ENCODE measurements at places on chromosomes 1 and 21.

DNA sequence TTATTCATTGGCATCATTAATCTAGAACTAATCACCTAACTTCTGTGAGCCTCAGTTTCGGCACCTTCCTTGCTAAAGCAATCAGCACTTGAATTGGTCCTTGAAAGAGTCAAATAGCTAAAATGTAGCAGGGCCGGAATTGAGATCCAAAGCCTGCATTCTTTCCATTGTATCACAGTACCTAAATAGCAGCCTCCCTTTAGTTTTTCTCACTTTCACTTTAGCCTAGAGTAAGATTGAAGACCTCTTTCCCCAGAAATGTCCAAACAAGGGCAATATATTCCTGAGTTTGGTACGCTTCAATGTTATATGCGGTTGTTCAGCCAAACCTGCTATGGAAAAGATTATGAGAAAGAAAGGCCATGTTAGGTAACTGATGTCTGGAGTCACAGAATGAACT lies 121.9 kb upstream of the BMP8A start:
- no peak for DNase-seq

DNA sequence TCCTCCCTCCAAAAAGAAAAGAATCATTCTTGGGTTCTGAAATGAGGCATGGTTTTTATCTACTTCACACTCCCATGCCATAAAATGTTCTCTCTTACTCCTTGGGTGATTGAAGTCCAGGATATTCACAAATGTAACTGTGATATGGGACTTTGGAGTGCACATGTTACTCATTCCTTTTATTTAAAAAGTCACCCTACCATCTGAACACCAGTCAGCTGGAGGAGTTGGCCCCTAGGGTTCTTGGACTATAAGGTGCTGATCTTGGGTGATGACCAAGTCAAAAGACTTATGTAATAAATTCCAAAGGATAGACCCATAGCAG lies 128.4 kb downstream of the CLIC6 start:
- DNase-seq: no peak

DNA sequence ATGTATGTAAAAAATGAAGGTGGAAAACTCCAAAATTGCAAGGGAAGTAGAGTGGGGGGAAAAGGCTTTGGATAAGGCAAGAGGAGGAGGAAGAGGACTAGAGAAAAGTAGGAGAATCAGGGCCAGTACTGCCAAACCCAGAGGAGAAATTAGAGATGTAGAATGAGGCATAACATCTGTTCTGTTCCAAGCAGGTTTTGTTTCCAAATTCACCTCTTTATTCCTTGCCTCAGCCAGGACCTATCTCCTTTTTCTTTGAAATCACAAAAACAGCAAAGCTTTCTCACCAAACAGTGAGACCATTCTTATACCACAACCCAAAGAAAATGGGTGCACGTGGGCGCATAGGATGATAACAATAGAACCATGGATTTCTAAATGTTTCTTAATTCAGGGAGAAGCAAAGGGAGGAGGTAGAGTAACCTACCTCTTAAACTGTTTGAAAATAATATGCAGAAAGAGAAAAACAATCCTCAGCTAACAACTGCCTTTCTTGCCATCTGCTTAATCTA lies 383.3 kb upstream of the PKN2 start:
- no peak for DNase-seq

DNA sequence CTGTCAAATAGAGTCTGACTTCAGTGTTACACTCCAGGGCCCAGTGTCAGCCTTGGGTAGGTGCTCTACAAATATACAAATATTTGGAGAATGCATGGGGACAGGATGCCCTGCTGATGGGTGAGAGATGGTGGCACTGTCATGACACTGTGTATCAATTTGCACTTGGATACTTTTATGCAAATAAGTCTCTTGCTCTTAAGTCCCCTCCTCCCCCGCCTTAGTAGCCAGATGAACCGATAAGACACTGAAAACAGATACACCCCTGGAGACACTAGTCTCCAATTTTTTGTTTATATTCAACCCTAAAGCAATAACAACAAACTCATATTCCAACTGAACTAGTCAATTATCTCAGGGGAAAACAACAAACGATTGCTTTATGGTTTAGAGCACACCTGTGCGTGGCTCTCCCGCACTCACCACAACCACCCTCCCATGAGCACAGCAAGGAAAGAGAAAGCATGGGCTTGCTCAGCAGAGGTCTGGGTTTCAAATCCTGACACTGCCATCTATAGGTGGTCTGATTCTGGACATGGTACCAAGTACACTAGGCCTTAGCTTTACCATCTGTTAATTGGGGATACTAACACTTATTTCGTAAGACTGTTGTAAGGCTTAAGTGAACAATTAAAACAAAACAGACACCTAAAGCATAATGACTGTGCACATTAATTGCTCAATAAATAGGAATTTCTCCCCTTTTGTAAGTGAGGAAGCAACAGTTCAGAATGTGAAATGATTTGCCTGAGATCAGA lies 50.3 kb downstream of the HIVEP3 start:
- peak; percentile 34 for DNase-seq

DNA sequence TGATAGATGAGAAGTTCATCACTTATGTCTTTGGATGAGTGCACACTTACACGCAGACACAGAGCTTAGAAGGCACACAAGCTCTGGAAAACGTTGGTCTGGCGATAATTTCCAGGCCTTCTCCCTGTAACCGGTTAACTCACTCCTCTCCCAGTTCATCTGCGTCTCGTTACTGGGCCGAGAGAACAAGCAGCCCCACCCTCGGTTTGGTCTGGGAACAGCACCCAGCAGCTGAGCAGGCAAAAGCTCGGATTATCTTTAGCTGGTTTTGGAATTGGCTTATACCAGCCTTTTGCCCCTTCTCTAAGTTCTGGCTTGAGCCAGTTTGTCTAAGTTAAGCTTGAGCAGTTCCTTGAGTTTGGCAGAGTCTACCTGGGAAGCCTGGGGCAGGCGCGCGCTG lies 27.3 kb upstream of the COL6A1 start:
- DNase-seq: no peak

DNA sequence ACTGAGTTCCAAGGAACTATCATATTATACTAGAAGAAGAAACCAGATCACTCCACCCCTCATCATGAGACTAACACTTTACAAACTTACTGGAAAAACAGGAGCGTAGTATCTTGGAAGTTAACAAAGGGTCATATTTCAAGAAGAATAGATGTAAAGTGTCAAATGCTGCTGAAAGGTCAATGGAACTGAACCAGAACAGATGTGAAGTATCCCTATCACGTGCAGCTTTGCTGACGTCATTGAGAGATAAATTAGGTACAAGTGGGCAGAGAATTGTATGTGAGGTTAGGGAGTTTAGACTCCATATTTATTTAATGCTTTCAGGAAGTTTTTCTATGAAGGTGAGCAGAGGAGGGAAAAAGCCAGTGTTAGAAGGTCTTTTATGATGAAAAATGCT lies 483.0 kb downstream of the NCAM2 start:
- DNase-seq: no peak

DNA sequence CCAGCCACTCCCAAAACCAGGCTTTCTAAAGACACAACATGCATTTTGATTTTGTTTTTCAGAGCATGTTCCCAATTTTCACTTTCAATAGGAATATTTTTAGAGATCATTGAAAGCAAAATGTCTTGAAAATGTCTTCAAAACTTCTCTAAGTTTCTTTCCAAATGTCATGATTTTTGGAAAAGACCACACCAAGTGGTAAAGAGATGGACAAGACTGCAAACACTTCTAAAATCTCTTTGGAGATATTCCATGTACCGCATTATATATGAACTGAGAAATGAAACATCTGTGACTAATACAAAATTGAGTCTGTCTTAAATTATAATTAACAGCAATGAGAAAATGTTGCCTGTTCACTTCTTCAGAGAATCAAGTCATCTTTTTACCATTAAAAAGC lies 418.0 kb upstream of the PKN2 start:
- DNase-seq: no peak

- DNase-seq: no peak
These were observed 30.3 kb upstream of the PLCH2 start for GRCh38 chr1:2445823-2446215.

DNA sequence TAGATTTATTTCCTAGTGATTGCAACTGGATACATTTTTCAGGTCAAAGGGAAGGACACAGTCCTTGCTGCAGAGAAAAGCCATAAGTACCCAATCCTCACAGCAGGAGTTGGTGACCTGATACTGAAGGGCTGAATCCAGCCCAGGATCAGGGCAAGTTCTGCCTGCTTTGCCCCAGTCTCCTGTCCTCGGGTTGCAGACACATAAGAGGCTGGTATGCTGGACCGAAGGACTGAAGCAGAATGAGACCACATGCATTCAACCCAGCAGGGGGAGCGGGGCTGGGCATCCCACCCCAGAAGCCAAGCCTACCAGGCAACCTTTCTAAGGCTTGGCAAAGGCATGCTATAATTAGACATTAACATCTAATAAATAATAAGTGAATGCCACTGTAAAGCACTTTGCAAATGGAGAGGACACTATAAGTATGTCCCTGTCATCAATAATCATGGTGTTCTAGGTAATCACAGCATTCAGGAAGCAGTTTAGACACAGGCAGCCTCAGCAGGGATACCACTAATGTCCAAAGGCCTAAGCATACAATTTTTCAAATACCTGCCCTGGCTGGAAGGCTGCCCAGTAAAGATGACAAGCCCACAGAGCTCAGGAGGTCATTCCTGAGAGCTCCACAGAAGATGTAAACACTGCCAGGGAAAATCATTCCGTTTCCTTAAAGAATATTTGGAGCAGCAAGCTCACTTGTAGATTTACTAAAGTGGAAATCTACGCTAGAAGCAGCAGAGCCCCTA lies 47.6 kb downstream of the KRTAP19-8 start:
- DNase-seq: no peak

DNA sequence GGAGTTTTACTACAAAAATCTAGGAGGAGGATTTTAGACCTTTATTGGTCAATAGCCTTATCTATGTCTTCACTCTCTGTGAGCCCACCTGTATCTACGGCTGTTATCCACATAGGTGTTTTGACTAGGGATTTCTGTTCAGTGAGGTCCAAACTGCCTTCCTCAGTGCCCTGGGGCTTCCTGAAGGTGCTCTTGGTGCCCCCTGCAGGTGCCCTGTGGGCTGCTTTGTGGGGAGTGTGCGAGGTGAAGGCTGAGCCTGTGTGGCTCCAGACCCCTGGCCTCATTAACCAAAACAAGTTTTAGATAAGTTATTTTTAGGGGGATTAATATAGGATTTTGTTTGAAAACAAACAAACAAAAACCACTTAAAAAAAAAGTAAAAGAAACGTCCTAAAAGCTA lies 122.5 kb downstream of the KIF26B start:
- no peak for DNase-seq

GRCh38 chr1:17655922-17656321 lies 99.2 kb upstream of the ACTL8 start:
- DNase-seq: no peak

DNA sequence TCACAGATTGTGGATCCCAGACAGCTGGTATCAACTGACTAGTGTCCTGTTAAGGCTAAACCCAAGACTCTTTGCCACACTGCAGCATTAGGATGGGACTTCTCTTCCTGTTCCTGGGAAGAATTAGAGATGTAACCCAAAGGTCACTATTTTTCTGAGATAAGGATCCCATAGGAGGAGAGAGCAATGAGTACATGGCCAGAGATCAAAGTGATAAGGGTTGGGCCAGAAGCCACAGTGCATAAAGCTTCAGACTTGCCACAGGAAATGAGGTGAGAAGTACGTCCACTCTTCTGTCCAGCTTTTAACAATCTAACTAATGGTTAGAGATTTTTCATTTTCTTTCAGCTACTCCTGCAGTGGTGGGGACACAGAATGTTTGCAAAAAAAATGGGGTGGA lies at the start of gene HSD3B1:
Gene HSD3B1 (plus strand): TSS at position 270 of the 400 bp plus-strand sequence. CDS start 267 bp downstream, outside the sequence.
- DNase-seq: peak; percentile 57

GRCh38 chr1:243388276-243388675 lies 132.4 kb downstream of the SDCCAG8 start:
- no peak for DNase-seq

GRCh38 chr1:32549616-32550015 lies 10.4 kb downstream of the ZBTB8A start:
- DNase-seq: no peak

GRCh38 chr21:28418726-28419514 lies 573.8 kb downstream of the LTN1 start:
- DNase-seq: no peak

GRCh38 chr1:247824023-247824422 lies at the start of gene OR14A16:
Gene OR14A16 (minus strand): TSS chr1:247824119. CDS start chr1:247815729, 8,390 bp downstream.
- no peak for DNase-seq

DNA sequence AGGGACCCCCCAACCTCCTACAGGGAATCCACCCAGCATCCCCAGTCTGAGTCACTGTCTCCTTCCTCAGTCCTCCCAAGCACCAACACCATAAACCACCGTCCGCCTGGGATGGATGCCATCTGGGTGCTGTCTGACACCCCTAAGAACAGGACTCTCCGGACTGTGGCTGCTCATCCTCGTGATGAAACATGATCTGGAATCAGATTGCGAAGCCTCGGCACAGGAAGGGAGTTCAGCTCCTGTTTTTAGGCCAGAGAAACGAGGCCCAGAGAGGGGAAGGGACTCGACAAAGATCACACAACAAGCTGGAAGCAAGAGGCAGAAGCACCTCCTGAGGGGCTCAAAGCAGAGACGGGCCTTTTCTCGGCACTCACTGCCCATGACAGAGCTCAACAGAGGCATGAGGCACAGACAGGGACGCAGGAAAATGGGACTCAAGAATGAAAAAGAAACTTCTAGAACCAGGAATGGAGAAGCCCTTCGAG lies 8.4 kb downstream of the KCNN3 start:
- no peak for DNase-seq

GRCh38 chr1:31767225-31767624 lies 3.1 kb upstream of the ADGRB2 start:
- DNase-seq: no peak

- DNase-seq: no peak
These were observed 232.7 kb downstream of the TTLL7 start for GRCh38 chr1:83766241-83766691.

All from Peyer's patch (tissue), 4 donors.